ENCODE measurements at places on chromosomes 12 and 14. TPM values are rescaled to one million over a fixed set of nuclear protein-coding genes. Genes with fewer than 3 reads are reported as not detected.

Gene TSHR
- 0.15 TPM for total RNA-seq

DNA sequence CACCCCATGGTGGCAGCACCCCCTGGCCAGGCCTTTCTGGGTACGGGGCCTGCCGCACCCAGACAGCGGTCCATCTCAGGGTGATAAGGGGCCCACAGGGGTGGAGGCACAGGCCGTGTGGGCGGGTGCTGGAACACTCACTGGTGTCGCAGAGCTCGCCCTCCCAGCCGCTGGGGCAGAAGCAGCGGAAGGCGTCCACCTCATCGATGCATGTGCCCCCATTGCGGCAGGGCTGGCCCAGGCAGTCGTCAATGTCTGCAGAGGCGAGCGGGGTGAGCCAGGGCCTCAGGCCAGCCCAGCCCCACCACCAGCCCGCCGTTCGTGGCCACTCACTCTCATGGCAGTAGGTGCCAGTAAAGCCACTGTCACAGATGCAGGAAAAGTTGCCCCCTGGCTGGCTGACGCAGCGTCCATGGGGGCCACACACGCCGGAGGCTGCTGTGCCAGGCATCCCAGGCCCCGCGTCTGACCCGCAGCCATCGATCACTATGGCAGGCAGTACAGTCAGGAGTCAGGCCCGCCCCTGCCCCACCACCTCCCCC is 19.9 kb downstream of the JAG2 start:
- no peak for DNase-seq

- no peak for DNase-seq
These were observed 627 bp downstream of the CPM start for GRCh38 chr12:68932128-68932960.

Gene SERPINA9
- total RNA-seq: not detected

GRCh38 chr12:26749781-26750180 is 83.2 kb downstream of the ITPR2 start:
- no peak for DNase-seq

DNA sequence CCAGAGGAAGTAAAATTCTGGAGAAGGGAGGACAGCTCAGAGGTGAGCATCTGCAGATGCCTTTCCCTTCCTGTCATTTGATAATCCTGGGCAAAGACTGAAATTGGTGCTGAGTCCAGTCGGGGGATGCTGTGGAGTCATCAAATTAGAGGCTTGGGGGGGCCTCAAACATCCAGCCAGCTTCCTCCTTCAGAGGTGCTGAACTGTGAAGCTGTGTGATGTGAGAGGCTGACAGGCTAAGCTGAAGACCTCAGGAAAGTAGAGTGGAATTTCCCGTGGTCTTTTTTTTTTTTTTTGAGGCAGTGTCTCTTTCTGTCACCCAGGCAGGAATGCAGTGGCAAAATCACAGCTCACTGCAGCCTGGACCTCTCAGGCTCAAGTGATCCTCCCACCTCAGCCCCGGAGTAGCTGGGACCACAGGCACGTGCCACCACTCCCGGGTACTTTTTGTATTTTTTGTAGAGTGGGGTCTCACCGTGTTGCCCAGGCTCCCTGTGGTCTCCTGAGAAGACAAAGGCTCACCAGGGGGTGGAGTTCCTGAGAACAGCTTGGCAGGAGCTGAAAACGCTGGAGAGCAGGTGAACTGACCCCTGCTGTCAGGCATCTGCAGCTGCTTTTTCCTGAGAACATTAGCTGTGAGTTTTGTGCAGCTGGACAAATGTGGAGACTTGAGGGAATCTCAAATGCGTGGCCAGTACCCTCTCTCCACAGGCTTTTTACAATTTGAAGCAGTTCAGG is 6.1 kb upstream of the TCL1B start:
- DNase-seq: no peak

Gene PLEKHD1
- total RNA-seq: 0.16 TPM

Gene CLEC6A
- total RNA-seq: 0.32 TPM

Gene APPL2
- total RNA-seq: 27.8 TPM

Gene CLEC9A
- total RNA-seq: 0.17 TPM

Gene OR4N5
- not detected for total RNA-seq

DNA sequence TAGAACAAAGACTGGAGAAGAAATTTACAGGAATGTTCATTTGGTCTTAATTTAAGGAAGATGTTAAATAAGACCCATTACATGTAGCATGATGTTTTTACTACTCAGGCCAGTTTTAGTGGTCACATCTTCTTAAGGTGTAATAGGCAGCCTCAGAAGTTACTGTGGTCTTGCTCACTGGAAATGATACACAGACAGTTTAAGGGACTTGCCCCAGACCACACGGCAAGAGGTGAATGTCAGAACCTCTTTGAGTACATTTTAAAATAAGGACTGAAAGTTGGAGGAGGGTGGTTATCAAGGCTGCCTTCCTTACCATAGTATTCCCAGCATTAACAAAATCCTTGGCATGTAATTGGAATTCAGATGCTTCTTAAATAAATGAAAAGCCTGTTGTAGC is 37.9 kb downstream of the LRRK2 start:
- DNase-seq: no peak

Gene KRT82
- total RNA-seq: not detected

Gene OAS1
- 48.3 TPM for total RNA-seq

Gene HOXC5
- total RNA-seq: 0.32 TPM

DNA sequence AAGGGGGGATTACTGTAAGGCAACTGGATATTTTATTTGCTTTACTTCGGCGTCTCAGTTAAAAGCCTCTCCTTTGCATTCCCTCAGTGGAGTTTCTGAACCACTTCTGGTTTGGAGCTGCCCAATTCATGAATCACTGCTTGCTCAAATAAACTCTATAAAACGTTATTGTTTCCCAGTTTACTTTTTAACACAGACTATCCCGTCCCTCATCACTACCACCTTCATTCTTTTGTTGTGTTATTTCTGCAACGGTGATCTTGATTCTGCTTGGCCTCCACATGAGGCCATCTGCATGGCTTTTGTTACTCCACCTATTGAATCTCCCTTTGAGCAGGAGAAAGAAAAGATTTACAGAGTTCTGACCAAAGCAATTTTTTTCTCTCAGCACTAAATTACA is 104.0 kb upstream of the PLEKHA5 start:
- no peak for DNase-seq

GRCh38 chr12:52949413-52950331 is 754 bp downstream of the KRT18 start:
- DNase-seq: no peak

DNA sequence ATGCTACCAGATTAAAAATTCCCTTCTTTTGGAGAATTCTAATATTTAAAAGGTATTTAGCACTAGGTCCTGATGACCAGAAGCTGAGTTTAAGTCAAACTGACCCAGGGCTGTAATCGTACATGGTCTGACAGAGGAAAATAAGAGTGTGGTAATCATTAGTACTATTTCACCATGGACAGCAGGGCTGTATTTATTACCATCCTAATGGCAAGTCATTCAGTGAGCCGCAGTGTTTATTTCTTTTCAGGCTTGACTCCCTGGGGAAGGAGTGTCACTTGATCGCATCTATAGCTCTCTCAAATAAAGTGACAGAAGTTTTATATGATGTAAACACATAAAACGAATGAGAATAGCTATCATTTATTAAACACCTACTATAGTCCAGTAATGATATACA is 261.8 kb downstream of the BTG1 start:
- no peak for DNase-seq

DNA sequence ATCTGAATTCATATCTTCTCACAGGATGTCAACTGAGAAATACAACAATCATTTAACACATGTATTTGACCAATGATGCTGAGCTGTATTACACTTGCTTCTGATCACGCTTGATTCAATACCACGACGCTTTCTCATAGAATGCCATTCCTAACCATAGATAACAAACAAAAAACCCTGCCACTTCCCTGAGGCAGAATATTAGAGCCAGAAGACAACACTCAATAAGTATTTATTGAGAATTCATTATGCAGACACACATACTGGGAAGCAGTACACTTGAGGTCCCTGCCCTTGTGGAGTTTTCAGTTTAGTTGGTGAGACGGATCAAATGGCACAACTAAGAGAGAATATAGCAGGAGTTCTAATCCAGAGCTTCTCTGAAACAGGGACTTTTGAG is 32.4 kb downstream of the BLTP3B start:
- DNase-seq: no peak

Gene SMOC1
- 0.20 TPM for total RNA-seq

Gene PRPH
- total RNA-seq: not detected

- DNase-seq: no peak
These were observed 13.3 kb downstream of the STX2 start for GRCh38 chr12:130825771-130826150.

DNA sequence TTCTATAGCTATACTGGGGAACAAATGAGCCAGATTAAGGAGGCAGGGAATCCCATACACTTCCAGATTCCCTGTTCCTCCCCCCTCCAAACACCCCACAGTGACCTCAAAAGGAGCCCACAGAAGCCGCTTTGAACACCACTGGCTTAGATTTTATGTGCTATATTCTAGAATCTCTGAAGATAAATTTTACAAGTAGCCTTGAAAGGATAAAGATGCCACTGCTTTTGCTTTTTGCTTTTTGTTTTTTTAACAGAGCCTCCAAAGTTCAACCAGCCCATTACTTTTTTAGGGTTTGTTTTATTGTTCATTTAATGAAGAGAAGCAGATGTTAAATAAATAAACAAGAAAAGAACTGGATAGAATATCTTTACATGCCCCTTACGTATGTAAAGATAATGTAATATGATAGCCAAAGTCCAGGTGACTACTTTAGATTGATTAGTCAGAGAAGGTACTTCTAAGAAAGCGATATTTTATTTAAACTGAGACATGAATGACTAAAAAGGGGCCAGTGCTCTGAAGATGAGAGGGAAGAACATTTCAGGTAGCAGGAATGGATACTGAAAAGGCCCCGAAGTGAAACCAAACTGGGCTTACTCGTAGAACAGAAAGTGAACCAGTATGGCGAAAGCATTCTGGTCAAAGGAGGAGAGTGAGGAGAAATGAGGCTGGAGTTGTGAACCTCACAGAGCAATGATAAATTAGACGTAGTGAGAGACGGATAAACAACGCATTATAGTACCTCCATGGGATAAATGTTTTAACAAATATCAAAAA is 44.6 kb downstream of the DUSP6 start:
- DNase-seq: no peak

Gene NGB
- not detected for total RNA-seq

DNA sequence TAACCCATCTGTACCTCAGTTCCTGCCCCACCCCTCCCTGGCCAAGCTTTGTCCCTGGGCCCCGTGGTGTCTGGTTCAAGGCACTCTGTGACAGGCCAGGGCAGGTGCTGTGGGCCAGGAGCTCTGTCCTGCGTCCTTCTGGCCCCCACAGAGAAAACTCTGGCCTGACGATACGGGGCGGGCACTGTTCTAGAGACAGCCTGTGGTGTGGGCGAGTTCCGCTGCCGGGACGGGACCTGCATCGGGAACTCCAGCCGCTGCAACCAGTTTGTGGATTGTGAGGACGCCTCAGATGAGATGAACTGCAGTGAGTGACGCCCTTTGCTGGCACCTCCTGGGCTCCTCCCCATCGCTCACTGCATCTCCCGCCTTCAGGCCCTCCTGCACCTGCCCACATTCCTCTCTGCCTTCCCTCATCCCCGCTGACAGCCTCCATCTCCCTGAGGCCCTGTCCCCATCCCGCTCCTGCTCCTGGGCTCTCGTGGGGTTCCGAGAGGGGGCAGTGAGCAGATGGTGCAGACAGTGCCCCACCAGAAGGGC is 22.8 kb upstream of the NXPH4 start:
- no peak for DNase-seq

- no peak for DNase-seq
These were observed 21.5 kb upstream of the MMP17 start for GRCh38 chr12:131806674-131807073.

Gene NUBPL
- total RNA-seq: 10.1 TPM

DNA sequence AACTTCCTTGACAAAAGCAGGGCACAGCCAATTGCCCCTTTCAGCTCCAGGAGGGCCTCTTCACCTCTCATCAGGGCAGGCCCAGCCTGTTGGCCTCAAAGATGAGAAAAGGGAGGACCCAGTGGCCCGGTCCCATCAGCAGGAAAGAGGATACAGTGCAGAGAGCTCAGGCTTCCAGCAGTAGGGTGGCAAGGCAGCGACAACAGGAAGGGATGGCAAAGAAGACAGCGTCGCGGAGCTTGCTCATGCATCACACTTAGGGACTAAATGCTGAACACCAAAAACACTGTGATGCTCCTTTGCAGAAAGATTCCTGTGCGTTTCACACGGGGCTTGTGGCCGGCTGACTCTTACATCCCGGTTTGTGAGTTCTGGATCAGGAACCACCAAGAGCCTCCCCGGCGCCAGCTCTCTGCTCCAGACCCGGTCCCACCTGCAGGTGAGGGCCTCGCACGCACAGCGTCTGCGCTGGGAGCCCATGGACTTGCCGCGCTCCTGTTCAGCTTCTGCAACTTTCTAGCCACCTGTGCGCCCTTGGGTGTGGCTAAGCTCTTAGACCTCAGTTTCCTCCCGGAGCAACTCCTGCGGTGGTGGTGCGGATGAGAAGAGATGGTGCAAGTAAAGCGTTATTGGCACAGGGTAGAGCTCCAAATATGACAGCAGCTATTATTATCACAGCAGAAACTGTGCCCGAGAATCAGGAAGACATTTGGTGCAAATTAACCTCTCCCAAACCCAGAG is 15.3 kb upstream of the BCL7A start:
- DNase-seq: no peak
